ENCODE measurements at places on chromosomes 1 and 21.

DNA sequence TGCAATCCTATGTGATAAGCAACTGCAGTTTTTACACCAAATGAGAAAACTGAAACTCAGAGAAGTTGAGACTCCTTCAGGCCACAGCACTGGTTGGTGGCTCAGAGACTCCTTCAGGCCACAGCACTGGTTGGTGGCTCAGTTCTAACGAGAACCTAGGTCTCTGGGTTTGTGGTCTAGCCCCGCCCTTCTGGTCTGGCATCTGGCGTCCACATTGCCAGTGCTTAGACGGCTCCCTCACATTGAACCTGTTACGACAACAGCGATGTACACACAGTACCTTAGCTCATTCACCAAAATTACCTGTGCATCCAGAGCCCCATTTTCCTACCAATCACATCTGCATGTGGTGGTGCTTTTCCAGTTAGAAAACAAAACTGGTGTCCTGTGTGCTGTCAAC lies 66.1 kb downstream of the NID1 start:
- H3K27ac ChIP-seq, result no peak overlapping the region
- no peaks in the 10 kb centered on the region for H3K27me3 ChIP-seq
- H3K4me1 ChIP-seq, result no peaks in the 10 kb centered on the region
- no peak overlapping the region for H3K4me3 ChIP-seq

DNA sequence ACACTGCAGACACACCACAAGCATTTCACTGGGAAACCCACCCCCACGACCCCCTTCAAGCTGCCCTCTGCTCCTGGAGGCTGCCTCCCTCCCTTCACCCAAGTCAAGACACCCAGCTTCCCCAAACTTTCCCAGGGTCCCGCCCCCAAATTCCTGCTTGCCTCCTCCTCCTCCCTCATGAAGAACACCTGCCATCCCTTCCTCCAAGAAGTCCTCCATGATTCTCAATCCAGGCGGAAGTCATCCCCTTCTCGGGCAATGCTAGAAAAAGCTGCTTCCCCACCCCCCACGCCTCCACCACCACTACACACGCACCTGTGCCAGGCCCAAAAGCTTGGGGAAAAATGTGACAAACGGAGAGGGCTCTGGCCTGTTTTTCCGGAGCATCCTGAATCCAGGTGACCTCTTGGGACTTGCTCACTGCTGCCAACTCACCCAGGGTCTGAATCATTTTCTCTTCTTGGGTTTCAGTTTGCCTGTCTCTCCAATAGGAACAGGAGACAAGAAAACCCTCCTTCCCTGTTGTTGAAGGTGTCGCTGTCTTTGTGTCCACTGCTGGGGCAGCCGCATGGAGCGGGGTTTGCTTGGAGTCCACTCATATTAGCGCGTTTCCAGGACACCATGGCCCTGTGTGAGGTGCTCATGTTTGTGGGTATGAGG lies 101.0 kb upstream of the CASZ1 start:
- peaks cover 10% of the 10 kb centered on the region for H3K4me1 ChIP-seq
- peaks cover 50% of the 10 kb centered on the region for H3K27me3 ChIP-seq
- H3K36me3 ChIP-seq, result no peaks in the 10 kb centered on the region
- no peak overlapping the region for H3K4me3 ChIP-seq
- H3K27ac ChIP-seq, result no peak overlapping the region
- no peak for DNase-seq

- peaks cover 13% of the 10 kb centered on the region for H3K4me1 ChIP-seq
- no peaks in the 10 kb centered on the region for H3K27me3 ChIP-seq
- no peak overlapping the region for H3K4me3 ChIP-seq
- H3K36me3 ChIP-seq, result no peaks in the 10 kb centered on the region
Measured at GRCh38 chr1:47761201-47761930, 235.8 kb downstream of the TRABD2B start.

- H3K36me3 ChIP-seq, result no peaks in the 10 kb centered on the region
- peaks cover 26% of the 10 kb centered on the region for H3K4me1 ChIP-seq
- H3K4me3 ChIP-seq, result peak overlapping the region; percentile 43
- DNase-seq, result peak; percentile 97
Measured at GRCh38 chr1:59061876-59062275, 235.0 kb upstream of the FGGY start.

DNA sequence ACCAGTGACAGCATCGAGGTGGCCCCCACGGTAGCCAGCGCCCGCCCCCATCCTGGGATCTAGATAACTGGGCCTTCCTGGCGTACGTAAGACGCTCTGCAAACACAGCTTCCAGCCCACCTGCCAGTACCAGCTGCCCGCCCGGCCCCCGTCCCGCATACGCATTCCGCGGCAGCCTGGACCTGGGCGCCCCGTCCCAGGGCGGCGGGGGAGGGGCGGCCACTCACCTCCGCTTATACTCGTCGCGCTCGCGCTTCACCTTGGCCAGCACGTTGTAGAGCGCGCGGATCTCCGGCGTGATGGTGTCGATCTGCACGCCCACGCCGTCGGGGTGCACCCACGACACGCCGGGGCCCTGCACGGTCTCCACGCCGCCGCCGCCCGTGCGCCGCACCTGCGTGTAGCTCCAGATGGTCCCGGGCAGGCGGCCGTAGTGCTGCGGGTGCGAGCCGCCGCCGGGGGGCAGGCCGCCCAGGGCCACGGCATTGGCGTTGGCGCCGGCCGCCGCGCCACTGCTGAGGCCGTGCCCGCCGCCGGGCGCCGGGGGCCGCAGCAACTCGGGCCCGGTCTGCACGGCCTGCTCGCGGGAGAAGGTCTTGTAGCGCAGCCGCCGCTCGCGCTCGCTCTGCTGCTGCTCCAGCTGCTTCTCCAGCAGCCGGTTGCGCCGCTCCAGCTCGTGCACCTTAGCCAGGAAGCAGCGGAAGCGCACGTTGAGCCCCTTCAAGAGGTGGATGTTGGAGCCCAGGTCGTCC lies 859 bp downstream of the IFFO2 start:
- H3K4me3 ChIP-seq, result peak overlapping the region; percentile 71
- DNase-seq, result peak; percentile 52
- peaks cover 2% of the 10 kb centered on the region for H3K4me1 ChIP-seq
- no peaks in the 10 kb centered on the region for H3K36me3 ChIP-seq
- H3K27ac ChIP-seq, result no peak overlapping the region

- H3K4me1 ChIP-seq, result peaks cover 82% of the 10 kb centered on the region
- H3K36me3 ChIP-seq, result no peaks in the 10 kb centered on the region
- H3K27ac ChIP-seq, result peak overlapping the region; percentile 90
- DNase-seq, result peak; percentile 96
Measured at GRCh38 chr1:180923021-180923841, 10.5 kb downstream of the KIAA1614 start.
